Heart right ventricle (tissue), 16 donors: ENCODE measurements at places on chromosomes 4 and X. TPM values are rescaled to one million over a fixed set of nuclear protein-coding genes. Genes with fewer than 3 reads are reported as not detected.

The SYAP1 gene
- polyA plus RNA-seq, result 10.9 TPM

DNA sequence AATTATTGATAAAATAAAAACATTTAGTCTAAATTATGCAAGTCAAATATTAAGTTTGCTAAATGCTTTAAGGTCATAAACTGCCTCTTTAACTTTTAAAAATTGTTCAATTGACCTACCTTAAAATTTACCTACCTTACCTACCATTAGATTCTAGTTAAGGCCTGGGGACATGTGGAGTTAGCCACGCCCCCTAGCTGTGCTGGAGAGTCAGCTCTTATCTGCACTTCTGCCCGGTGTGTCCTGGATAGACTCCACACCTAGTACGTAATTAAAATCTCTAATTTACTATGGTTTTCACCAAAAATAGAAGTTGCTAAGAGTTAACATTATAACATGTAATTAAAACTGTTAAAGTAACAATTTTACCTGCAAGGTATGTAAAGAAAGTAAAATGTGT lies 22.7 kb downstream of the TENM3 start:
- no peak for DNase-seq

GRCh38 chrX:45956191-45956870 lies 588.9 kb downstream of the ZNF674 start:
- no peak for DNase-seq

DNA sequence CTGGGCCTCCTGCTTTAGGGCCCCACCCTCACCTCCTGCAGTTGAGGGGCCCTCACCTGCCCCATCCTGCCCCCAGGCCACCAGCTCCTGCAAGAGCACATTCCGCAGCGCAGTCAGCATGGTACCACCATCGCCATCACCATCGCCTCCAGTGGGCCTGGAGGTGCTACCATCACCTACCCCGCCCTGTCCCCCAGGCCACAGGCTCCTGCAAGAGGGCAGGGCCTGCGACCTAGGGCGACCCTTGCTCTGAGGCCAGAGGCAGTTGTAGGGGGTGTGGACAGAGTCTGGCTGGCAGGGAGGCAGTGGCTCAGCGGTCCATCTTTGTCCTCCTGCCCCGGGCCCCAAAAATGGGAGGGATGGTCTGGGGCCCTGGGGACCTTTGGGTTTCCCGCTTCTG lies 3.9 kb upstream of the HAUS7 start:
- no peak for DNase-seq

DNA sequence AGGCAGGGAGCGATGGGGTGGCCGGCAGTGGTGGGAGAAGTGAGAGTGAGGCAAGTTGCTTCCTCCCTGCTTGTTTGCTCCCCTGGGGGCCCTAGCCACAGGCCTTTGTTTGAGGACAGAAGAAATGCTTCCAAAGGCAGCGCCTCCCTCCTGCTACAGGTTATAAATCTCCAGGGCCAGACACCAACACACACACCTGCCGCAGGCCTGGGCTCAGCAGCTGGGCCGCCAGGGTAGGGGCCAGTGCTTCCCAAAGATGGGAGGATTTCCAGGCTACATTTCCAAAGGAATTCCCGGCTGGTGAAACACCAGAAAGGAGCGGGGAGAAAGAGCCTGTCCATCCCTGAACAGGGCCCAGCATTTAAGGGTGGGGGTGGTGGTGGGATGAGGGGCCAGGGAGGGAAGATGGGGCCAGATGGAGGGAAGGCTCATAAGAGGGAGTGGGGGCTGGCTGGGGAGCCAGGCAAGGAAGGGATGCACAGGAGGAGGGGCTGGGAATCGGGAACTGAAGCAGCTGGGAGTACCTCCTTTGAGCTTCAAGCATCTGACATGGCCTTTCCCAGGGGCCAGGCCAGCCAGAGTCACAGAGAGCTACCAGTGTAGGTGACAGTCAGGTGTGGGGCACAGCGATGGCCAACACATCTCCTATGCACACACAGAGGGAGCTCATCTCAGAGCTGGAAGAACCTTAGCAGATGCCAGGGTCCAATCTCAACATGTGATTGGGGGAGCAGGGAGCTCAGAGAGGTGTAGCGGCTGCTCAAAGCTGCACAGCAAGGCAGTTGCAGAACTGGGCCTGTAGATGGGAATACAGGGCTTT lies 143.9 kb downstream of the PJA1 start:
- DNase-seq, result no peak

GRCh38 chr4:147311956-147312355 lies 168.9 kb upstream of the EDNRA start:
- DNase-seq, result no peak

DNA sequence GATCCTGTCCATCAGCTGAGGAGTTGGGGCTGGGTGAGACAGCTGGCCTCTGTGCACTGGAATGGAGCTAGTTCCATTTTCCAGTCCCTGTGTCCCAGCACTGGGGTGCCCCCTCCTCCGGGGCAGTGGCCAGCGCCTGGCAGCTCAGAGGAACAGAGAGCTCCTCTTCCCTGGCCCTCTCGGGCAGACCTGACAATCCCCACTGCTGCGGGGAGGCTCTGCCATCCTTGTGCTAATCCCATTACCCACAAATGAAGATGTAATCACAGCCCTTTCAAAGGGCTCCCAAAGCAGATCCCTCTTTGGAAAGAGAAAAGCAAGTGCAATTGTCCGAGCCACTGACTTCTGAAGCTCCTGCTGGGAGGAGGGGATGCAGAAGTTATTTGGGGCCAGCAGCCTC lies 75.1 kb upstream of the MSX1 start:
- no peak for DNase-seq

- DNase-seq, result peak; percentile 14
These were observed at the start of gene SHISA3 for GRCh38 chr4:42396752-42397634. SHISA3 (plus strand) TSS chr4:42397488; CDS start chr4:42398057, 569 bp downstream.

- no peak for DNase-seq
These were observed 6.3 kb downstream of the CPLX1 start for GRCh38 chr4:819401-820229.

The FGFBP1 gene
- polyA plus RNA-seq, result 0.13 TPM

GRCh38 chr4:91064157-91064853 lies 937.1 kb downstream of the CCSER1 start:
- peak; percentile 6 for DNase-seq

- DNase-seq, result no peak
These were observed 220.7 kb downstream of the ANTXR2 start for GRCh38 chr4:79852305-79852730.

DNA sequence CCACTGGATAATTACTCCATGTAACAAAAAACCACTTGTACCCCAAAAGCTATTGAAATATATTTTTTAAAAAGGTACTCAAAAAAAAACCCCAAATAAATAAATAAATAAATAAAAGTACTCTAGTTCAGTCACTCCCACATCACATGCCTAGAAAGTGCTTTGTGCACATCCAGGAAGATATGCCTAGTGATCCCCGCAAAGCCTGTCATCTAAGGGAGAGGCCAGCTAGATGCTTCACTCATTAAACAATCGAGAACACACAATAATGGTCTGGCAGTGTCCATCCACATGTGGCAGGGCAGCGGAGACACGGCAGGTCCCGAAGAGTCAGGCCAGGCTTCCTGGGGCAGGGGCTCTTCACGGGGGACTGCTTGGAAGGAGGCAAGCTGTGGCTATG lies 47.6 kb downstream of the RAB33B start:
- DNase-seq, result no peak

- DNase-seq, result no peak
These were observed 32.5 kb downstream of the MAOA start for GRCh38 chrX:43688586-43688985.

DNA sequence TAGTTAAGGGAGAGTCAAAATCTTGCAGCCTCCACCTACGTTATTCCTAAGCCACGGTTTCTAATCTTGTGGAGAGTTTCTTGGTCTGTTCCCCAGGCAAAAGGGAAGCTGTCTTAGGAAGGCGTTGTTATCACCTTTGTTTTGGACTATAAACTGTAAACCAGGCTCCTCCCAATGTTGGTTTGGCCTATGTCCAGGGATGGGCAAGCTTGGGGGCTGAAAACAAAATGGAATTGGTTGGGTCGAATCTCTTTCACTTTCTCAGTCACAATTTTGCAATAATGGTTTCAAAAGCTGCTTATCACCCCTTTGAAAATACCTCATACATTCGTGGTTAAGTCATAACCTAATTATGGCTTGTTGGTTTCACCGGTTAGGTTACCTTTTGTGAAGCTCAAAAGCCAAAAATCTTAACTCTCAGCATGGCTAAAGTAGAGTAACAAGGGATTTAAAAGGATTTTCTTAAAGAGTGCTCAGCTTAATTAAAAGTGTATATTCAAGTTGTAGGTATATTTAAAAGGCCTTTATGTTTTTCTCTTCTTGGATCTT lies 232.1 kb downstream of the CHM start:
- DNase-seq, result no peak
